T-cell (primary cell): ENCODE measurements at places on chromosomes 11 and 22.

- peak; percentile 4 for DNase-seq
Measured at GRCh38 chr11:123020968-123021367, 39.3 kb upstream of the BSX start.

- no peak for DNase-seq
Measured at GRCh38 chr11:124394408-124394807, 4.4 kb downstream of the OR8B3 start.

DNA sequence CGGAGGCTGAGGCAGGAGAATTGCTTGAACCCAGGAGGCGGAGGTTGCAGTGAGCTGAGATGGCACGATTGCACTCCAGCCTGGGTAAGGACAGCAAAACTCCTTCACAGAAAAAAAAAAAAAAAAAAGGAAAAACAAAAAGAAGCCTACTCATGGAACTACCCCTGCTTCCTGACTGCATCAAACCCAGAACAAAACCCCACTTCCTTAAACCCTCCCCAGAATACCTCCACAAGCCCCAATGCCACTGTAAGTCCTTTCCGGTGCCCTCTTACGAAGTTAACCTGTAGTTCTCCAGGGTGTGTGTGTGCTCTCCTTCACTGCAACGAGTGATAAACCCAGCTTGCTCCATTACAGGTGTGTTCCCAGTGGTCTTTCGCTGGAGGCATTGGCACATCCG, 8.6 kb upstream of the TOLLIP start:
- DNase-seq, result no peak

DNA sequence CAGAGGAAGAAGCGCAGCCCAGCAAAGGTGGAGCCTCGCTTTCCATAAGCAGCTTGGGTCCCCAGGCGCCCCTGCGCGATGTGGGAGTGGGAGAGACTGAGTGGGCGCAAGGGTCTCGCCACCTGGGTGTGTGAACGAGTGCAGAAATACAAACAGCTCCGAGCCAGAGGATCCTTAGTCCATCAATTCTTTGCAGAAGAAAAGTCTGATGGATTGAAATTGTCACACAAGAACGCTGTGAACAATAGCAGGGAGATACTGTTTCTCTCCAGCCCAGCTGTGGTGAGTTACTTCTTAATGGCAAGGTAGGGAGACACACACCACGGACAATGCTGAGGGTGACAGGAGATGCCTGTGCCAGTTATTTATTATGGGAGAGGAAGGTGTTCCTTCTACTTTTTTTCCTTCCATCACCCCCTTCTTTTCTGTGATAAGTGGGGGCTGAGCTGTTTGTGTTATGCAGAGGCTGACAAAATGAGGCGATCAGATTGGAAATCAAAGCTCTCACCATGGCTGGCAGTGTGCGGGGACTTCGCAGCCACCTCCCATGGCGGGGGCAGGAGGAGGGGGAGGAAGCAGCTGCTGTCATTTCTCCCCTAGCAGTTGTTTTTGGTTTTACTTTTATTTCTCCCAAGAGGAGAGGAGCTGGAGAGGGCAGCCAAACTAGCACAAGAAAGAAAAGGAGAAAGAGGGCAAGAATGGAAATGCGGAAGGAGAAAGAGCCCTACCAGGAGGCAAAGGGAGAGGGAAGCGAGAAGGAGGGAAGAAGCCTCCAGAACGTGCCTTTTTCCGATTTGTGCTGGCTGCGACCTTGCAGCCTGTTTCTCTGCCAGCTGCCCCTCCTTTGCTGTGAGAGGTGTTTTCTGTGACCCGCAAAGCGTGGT, 755.8 kb downstream of the NTM start:
- no peak for DNase-seq

DNA sequence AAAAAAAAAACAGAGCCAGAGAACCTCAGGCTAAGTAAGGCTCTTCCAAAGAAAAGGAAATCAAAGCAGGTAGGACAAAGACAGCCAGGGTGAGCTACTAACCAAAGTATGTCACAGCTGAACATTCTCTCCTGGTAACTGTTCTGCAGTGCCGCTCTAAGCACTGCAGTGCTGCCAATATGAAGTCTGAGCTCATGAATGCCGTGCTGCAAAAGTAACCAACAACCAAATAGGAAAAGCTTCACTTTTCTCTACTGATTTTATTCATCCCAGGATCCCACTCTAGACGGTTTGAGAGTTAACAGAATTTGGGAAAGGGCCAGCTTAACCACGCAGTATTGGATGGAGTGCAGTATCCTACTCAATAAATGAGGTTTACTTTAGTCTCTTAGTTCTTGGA, 3.5 kb downstream of the SIK3 start:
- DNase-seq, result no peak

DNA sequence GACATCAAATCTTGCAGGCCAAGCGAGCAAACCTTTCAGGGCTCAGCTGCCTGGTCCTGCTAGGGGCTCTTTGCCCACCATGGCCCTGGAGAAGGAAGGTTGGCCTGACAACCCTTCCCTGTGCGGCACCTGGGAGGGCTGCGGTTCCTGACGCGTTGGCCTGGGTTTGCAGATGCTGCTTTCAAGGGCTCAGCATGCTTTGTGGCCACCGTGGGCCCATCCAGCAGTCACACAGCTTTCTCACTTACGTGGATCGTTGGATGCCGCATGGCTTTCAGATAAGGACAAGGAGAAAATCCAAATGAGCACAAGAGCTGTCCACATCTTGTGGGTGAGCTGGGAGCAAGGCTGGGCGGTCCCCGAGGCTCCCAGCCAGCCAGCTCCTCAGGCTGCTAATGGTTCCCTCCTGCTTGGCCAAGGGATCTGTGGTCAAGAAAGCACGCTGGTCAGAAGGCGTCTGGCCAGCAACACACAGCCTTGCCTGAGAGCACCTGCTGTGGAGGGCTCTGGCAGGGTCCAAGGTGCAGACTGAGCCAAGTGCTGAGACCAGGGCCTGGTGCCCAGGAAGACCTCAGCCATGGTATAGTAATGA, 8.2 kb downstream of the C11orf24 start:
- DNase-seq, result no peak

- DNase-seq, result no peak
Measured at GRCh38 chr11:117205211-117205818, 6.1 kb downstream of the TAGLN start.

GRCh38 chr11:57637626-57638004, 12.1 kb downstream of the YPEL4 start:
- DNase-seq, result no peak
